Effector memory CD4-positive, alpha-beta T cell (primary cell): ENCODE measurements at places on chromosomes 6 and 20.

DNA sequence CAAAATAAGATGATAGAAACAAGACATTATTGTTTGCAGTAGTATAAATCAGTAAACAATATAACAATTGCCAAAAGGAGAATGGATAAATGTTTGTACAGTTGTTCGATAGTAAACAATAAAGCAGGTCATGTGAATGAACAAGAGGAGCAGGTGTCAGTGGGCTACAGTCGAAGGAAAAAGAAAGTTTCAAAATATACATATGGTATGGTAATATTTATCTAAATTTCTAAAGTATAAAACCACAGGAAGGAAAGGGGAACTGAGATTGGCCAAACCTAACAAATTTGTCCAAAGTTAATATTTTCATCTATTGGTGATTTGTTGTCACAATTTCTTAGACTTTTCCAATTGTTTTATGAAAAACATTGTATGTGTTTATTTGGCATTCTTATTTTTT is 110.9 kb downstream of the SH3BGRL2 start:
- no peak for DNase-seq

DNA sequence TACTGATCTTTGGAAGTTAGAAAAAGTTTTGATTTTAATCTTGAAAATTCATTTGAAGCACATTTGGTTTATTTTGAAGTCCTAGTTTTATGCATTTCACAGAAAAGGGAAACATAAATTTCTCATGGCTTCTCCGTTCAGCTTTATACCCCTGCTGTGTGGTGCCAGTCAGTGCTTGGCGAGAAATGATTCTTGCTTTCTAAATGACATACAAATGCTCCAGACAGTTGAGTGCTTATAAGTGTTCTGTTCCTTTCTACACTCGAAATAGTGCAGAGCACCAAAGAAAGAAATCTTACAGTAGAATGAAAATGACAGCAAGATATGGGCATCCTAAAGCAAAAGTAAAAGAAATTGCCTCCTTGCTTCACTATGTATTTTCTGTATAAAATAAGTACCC is 9.0 kb upstream of the ZNF292 start:
- no peak for DNase-seq

GRCh38 chr6:67493682-67494081 is 1141.4 kb upstream of the ADGRB3 start:
- no peak for DNase-seq

- DNase-seq, result no peak
These were observed 40.4 kb downstream of the SMPDL3A start for GRCh38 chr6:122829456-122829855.

DNA sequence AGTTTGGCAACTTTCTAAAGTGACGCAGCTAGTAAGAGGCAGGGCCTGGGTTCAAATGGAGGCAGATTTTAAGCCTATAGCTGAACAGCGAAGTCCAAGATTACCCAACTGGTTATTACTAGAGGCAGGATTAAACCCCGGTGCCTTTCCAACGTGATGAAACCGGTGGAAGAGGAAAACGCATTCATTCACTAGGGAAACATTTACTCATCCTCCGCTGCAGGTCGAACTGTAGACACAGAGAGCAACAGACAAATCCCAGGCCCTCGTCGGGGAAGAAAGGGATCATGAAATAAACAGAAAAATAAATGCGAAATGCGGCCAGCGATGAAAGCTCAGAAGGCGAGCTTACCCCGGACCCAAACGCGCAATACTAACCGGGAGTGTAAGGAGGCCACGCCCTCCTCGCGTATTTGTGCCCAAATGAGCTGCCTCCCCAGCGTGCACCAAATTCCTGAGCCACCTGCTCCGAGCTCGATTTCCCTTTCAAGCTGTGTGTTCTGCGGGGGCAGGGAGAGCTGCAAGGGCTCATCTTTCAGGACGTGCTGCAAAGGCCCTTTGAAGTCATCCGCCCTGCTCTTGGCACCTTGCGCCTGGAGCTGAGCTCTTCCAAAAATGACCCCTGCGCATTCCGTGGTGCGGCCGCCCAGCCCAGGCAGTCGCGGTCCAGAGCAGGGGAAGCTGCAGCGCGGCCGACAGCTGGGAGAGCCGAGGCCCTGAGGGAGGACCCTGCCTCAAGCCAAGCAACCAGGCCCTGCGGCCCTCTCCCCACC is 46.9 kb downstream of the PDYN start:
- no peak for DNase-seq

DNA sequence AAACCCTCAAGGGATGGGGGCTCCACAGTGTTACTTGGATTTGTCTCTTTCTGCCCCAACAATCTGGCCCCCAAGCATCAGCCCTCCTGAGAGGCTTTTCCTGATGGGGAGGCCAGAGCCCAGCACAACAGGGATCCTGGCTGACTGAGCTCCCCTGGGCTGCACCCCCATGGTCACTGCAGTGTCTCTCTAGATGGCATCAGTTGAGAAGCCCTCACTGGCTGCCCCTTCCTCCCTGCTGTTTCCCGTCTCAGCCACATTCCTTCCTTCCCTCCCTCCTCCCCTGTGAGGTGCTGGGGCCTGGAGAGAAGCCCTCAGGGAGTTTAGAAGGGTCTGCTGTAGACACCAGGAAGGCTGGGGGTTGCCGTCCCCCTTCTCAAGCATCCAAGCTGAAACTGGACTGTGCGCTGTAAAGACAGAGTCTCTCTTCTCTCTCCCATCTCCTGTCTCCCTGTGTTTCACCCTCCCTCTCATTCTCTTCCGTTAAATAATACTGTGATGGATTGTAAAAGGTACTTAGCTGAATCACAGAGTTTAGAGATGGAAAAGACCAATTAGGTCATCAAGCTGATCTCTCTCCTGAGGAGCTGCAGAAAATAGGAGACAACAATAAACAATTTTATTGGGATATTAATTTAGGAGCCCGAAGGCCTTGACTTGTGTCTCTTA is 29.7 kb downstream of the SAYSD1 start:
- no peak for DNase-seq

DNA sequence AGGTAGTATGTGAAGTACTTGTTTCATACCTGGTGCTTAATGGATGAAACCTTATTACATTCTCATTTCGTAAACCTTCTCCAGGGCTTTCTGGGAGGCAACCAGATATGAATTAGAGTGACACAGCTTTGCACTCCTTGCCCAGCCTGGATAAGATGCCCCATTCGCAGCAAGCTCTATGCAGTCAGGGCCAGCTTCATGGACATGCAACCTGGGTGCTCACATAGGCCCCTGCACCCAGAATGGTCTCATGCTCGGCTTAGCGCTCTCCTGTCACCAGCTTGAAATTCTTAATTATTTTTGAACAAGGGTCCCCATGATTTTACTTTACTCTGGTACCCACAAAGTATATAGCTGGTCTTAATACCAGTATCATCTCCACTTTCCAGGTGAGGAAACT is 11.3 kb upstream of the PTGIS start:
- DNase-seq, result no peak

DNA sequence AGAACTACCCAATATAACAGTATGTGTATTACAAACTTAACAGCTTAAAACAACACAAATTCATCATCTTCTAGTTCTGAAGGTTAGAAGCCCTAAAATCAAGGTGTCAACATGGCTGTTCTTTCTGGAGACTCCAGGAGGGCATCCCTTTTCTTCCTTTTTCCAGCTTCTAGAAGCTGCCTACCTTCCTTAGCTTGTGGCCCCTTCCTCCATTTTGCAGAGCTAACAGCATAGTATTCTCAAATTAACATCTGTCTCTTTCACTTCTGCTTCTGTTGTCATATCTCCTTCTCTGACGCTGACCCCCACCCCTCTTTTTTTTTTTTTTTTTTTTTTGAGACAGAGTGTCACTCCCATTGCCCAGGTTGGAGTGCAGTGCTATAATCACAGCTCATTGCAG is 52.8 kb upstream of the AKIRIN2 start:
- no peak for DNase-seq

DNA sequence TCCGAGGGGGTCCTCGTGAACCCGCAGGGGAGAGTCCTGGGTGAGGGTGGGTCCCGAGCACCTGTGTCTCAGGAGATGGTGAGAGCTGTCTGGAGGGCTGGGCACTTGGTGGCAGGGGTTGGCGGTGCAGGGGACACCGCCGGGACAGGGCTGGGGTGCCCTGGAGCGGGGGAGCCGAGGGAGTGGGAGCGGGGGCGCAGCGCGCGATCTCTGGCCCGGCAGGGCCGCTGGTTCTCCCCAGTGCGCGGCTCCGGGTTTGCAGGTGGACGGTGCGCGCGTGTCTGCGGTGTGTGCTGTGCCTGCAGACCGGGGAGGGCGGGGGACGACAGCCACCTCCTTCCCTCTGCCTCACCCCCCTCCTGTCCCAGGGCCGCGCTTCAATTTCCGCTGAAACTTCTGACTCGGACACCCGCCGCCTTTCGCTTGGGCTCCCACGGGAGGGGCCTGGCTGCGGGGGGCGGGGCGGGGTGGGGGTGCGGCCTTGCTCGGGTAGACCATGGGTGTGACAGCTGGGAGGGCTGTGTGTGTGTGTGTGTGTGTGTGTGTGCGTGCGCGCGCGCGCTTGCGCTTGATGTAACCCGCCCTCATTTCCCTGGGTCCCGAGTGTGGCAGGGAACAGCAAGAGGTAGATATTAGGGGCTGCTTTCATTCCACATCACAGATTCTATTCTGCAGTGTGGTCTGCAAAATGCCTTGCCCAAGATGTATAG is 1.2 kb downstream of the TRIB3 start:
- peak; percentile 45 for DNase-seq

DNA sequence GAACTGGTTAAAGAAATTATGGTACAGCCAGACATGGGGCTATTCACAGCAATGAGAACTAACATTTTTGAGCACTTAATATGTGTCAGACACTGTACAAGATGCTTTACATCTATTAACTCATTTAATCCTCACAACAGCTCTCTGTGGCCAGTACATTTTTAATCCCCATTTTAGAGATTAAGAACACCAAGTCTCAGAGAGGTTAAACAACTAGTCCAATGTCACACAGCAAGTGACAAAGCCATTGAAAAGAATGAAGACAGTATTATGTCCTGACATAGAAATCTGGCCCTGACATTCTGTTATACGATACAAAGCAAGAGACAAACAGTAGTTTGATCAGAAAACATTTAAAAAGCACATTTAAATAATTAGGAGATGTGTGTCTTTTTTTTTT is 3.8 kb upstream of the CSNK2A1 start:
- DNase-seq, result no peak

- no peak for DNase-seq
These were observed 56.1 kb downstream of the ADAT2 start for GRCh38 chr6:143394389-143394788.

GRCh38 chr6:157194643-157195042 is 128.7 kb downstream of the TMEM242 start:
- no peak for DNase-seq

- DNase-seq, result no peak
These were observed 69.4 kb downstream of the CPNE5 start for GRCh38 chr6:36769676-36770499.

DNA sequence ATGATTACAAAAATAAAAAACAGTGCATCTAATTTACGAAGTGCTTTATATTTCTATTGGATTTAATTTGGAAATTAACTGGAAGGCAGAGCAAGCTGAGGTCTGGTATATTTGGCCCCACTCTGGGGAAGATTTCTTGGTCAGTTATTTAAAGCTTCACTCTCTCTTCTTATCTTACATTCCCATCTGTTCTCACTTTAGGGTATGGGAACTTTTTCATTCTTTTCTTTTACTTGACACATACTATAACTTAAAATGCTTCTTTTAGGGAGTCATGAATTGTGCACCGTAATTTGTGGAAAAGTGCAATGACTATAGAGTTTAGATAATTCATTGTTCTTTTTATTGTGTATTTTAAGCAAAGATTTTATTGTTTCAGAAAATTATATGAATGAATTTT is 170.4 kb downstream of the BCKDHB start:
- no peak for DNase-seq

DNA sequence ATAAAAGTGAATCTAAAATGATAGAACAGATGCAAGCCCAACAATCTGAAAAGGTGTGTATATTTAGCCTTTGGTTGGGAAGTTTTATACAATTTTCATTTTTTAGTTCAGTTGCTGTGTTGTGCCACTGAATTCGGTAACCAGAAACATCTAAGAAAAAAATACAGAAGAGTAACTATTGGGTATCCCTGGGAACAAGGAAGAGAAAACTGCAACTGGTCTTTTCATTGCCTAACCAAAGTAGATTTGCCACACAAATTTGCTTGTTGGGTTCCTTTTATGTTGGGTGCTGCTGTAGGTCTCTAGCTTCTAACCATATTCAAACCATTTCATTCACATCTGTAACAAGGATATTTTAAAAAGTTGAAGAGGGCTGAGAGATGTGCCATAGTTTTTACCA is 2.8 kb upstream of the TMEM30A start:
- DNase-seq, result no peak

DNA sequence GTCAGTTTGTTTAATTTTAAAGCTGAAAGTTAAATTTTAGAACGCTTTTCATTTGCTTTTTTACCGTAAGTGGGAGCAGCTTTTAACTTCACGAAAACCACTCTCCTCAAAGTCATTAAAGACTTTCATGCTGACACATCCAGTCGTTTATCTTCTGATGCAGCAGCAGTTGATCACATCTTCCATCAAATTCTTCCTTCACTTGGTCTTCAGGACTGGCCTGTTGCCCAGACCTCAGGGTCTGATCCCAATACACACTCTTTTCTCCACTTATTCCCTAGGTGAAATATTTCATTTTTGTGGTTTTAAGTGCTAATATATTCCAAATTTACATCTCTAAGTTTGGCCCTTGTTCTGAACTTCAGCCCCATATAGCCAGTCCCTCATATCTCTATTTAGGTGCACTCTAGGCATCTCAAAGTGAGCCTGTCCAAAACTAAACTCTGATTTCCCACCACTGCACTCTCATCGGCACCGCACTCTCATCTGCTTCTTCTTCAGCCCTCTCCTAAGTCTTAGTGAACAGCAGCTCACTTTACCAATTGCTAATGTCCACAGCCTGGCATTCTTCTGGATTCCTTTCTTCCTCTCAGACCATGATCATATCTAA is 20.4 kb downstream of the AFDN start:
- no peak for DNase-seq

DNA sequence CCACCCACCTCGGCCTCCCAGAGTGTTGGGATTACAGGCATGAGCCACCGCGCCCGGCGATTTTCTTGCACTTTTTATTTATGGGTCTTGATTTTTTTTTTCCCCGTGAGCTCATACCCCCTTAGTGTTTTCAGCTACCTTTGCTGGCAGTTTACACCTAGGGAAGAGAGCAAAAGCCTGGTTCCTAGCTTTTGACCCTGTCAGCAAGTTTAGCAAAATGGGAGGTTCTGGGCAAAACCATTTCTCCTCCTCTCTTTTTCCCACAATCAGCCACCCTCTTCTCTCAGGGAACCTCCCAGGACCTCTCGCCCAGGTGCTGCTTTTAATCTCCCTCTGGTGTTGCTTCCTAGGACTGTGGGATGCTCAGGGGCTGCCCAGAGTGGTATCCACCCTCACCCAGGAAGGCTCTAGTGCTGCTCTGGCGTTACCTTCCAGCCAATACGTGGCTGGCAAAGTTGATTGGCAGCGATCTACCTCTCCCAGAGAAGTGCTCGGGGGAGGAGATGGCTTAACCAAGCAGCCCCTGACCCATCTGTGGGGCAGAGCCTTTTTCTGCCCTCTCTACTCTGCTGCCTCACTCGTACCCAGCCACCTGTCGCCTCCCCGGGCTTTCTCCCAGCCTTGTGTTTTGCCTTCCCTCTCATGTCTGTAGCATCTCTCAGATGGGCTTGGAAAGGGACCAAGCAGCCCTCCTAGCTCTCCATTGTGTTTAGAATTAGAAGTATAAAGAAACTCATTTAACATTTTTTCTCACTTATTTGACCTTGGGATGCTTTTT is 37.4 kb downstream of the KAT14 start:
- no peak for DNase-seq
